ENCODE measurements at places on chromosomes 7 and 10.

DNA sequence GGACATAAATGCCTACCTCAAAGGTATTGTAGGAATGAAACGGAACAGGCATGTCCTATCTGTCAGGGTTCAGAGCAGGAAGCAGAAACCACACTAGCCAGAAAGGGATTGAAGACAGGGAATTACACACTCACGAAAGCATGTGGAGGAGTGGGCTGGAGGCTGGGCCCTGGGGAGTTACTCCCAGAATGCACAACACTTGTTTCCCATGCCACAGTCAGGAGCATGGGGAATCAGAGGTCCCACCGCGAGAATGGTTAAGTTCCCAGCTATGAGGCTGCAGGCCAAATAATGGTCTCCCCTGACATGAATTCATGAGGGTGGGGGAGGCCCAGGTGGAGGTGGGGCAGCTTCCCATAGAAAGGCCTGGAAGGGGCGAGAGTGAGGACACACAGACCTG, 212.7 kb downstream of the HERPUD2 start:
- DNase-seq = no peak

DNA sequence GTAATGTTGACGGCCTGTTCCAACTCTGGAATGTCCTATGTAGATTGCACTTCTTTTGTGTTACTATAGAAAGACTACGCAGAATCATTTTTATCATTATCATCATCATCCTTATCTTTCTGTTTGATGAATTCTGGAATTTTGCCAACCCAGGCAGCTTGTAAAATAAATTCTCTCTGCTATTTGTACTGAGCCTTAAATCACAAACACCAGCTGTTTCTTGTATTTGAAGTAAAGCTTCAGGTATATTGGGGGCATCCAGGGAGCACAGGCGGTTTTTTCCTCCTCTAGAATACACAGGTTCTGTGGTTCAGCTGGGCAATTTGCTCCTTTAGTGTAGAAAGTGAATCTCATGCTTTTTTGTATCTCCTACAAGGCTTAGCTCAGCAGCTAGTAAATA, 14.9 kb upstream of the CPA5 start:
- no peak for DNase-seq

- DNase-seq = no peak
These were observed 97.3 kb downstream of the CCDC71L start for GRCh38 chr7:106563466-106564150.

DNA sequence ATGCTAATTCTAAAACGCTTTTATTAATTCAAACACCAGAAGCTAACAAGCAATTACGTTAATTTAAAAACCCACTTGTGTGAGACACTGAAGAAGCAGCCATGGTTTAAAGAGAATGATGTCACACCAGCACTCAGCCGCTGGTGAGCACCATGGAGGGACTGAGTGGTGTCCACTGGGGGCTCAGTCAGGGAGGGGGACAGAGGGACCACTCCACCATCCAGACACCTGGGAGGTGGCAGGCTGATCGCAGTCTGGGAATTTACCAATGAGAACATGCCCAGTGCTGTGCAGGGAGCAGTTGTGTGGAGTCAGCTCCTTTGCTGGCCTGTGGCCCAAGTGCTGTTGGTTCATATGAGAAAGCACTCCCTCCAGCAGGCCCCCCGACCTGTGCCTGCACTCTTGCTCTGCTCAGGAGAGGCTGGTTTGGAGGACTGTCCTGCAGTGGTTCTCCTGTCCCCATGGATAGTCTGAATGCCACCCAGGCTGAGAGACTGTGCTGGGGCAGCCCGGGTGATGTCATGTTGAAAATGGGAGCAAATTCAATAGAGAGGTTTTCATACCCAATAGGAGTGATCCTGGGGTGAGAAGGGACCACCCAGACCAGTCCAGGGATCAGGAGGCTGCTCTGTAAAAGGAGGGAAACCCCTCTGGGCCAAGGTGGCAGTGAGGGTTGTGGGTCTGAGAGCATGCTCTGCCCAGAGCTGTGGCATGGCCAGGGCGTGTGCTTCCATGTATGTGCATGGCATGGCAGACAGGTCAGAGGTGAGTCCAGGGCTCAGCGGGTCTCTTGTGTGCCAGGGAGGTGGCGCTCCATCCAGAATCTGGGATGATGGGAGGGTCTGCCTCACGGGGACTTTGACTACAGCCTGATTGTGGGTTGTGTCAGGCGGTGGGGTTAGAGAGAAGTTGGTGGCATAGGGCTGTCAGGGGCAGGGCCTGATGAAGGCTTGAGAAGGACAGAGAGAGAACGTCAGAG, 12.7 kb downstream of the ADCY1 start:
- DNase-seq = no peak

GRCh38 chr7:1062296-1063294, 18.2 kb downstream of the GPR146 start:
- no peak for DNase-seq

All from stimulated activated CD4-positive, alpha-beta T cell treated with anti-CD3 and anti-CD28 coated beads, Interleukin-2, amount 100 ng/mL, for 48 hours (primary cell).